Forelimb muscle (tissue), 1 donor: ENCODE measurements at places on chromosomes 6 and 20. TPM values are rescaled to one million over a fixed set of nuclear protein-coding genes. Genes with fewer than 3 reads are reported as not detected.

Gene TFAP2C
- polyA plus RNA-seq: not detected

Gene CCM2L
- polyA plus RNA-seq: 5.4 TPM

Gene GGT7
- polyA plus RNA-seq: 20.5 TPM

Gene PM20D2
- 49.7 TPM for polyA plus RNA-seq

Gene SEMG1
- not detected for polyA plus RNA-seq

Gene VNN1
- polyA plus RNA-seq: 0.28 TPM

Gene GDAP1L1
- polyA plus RNA-seq: 0.46 TPM

Gene EPHA7
- 8.1 TPM for polyA plus RNA-seq

Gene CAGE1
- polyA plus RNA-seq: 0.10 TPM

Gene OR2H1
- polyA plus RNA-seq: not detected

Gene GHRH
- not detected for polyA plus RNA-seq

Gene KCNG1
- 0.32 TPM for polyA plus RNA-seq

Gene NXT1
- 10.5 TPM for polyA plus RNA-seq

Gene SEL1L2
- polyA plus RNA-seq: not detected

Gene HLA-DOB
- 0.30 TPM for polyA plus RNA-seq

Gene GPLD1
- polyA plus RNA-seq: 2.5 TPM

Gene CDH26
- polyA plus RNA-seq: 0.95 TPM

Gene SLC52A3
- polyA plus RNA-seq: 0.24 TPM

Gene ADTRP
- polyA plus RNA-seq: 0.38 TPM

Gene FBXO5
- 12.3 TPM for polyA plus RNA-seq

Gene CST7
- 0.70 TPM for polyA plus RNA-seq

Gene PPIL6
- polyA plus RNA-seq: 5.2 TPM

Gene GJA1
- polyA plus RNA-seq: 42.7 TPM

Gene PSORS1C2
- polyA plus RNA-seq: not detected

Gene SLC24A3
- polyA plus RNA-seq: 22.8 TPM

Gene PSMB9
- polyA plus RNA-seq: 4.1 TPM

Gene CTAGE9
- 0.10 TPM for polyA plus RNA-seq

Gene MLN
- polyA plus RNA-seq: not detected

Gene GPX5
- not detected for polyA plus RNA-seq

Gene SPAG4
- 1.9 TPM for polyA plus RNA-seq

Gene PRPH2
- 2.6 TPM for polyA plus RNA-seq

Gene EMILIN3
- 27.5 TPM for polyA plus RNA-seq

Gene MEI4
- polyA plus RNA-seq: 0.04 TPM

Gene HSD17B8
- 11.6 TPM for polyA plus RNA-seq

Gene SMOC2
- 74.8 TPM for polyA plus RNA-seq

Gene SEC23B
- 16.5 TPM for polyA plus RNA-seq

Gene CDK5RAP1
- polyA plus RNA-seq: 23.0 TPM
